Stimulated activated CD8-positive, alpha-beta memory T cell treated with anti-CD3 and anti-CD28 coated beads, Interleukin-2, amount 100 ng/mL, for 1 hour (primary cell): ENCODE measurements at places on chromosomes 12 and 14.

- DNase-seq: no peak
These were observed 26.9 kb downstream of the TCP11L2 start for GRCh38 chr12:106329231-106329982.

DNA sequence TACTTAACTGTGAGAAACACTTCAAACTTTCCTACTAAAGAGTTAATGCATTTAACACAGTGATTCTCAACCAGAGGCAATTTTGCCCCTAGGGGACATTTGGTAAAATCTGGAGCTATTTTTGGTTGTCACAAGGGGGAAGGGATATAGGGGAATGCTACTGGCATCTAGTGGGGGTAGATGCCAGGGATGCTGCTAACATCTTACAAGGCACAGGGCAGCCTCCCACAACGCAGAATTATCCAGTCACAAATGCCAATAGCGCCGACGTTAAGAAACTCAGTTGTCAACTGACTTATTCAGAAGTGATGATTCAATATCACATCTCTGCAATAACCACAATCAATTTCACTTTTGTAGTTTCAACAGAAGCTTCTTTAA, 2.0 kb downstream of the EEA1 start:
- no peak for DNase-seq

GRCh38 chr12:56128670-56129205, 671 bp downstream of the ESYT1 start:
- no peak for DNase-seq

GRCh38 chr12:130752692-130753230, 36.7 kb upstream of the RIMBP2 start:
- no peak for DNase-seq

GRCh38 chr12:114213055-114213581, 192.8 kb downstream of the TBX5 start:
- DNase-seq: no peak

- no peak for DNase-seq
These were observed 230.6 kb upstream of the PLEKHG7 start for GRCh38 chr12:92472201-92472600.

GRCh38 chr12:75329918-75330826, at the start of gene CAPS2:
TSS of gene CAPS2 (minus strand) at chr12:75330324. CDS start at chr12:75326498, 3,826 bp downstream.
- peak; percentile 16 for DNase-seq

GRCh38 chr12:113071135-113072112, 14.9 kb downstream of the DTX1 start:
- DNase-seq: no peak

GRCh38 chr12:110699591-110700445, 10.9 kb upstream of the HVCN1 start:
- DNase-seq: no peak

GRCh38 chr12:58541300-58541690, 379.0 kb downstream of the LRIG3 start:
- no peak for DNase-seq

- DNase-seq: no peak
These were observed 271.0 kb downstream of the APAF1 start for GRCh38 chr12:98916106-98916505.
